ENCODE measurements at places on chromosomes 3 and 15.

- DNase-seq: no peak
Observed at GRCh38 chr15:51186181-51186705, 91.5 kb upstream of the TNFAIP8L3 start.

DNA sequence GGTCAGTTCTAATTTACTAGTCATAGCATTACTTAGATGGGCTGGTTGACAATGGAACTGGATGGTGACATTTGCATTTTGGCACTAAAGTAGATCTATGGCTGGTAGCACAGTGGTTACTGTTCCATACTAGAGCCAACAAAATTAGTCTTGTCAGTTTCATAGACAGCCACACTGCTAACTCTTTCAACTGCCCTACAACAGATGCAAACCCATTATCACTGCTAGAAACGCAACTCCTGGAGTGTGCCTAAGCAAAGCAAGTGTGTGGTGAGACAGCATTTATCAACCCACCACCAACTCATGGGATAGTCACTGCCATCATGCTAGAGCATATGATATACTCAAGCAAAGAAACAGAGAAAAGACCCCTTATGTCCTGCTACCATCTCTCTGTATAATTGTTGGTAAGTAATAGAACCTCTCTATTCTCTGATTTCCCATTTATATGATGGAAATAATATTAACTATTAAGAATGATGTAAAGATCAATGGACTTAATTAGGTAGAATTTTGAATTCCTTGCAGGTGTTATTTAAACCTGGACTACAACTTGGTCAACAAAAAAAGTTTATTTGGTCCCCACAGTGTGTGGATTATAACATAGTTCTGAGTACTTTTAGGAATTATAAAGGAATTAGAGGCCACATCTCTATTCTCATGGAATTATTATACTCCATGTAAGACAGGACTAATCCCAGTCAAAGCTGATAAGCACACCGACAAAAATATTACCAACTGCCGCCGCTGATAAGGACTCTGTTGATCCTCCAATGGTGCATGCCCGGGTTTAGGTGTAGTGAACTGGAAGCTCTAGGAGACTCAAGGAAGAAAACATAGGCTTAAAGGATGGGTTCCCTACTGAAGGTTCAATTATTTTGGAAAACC is 19.9 kb upstream of the ABHD5 start:
- no peak for DNase-seq

DNA sequence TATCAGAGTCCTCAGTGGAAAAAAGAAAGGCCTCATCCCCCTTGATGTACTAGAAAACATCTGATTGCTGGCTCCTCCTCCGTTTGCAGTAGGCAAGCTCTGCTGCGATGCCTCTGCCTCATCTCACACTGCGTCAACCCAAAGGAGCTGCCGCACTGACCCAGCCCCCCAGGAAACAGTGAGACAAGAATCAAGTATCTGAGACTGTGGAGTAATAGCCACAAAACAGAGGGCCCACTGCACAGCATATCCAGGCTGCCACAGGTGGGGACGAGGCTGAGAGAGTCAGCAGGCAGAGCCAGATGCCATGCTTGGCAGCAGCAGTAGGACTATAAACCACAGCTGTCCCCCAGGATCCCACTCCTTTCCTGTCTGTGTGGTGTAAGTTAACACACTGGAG is 165.9 kb downstream of the STAC start:
- DNase-seq: no peak

- DNase-seq: no peak
Observed at GRCh38 chr15:80978685-80979329, 10.8 kb downstream of the MESD start.

DNA sequence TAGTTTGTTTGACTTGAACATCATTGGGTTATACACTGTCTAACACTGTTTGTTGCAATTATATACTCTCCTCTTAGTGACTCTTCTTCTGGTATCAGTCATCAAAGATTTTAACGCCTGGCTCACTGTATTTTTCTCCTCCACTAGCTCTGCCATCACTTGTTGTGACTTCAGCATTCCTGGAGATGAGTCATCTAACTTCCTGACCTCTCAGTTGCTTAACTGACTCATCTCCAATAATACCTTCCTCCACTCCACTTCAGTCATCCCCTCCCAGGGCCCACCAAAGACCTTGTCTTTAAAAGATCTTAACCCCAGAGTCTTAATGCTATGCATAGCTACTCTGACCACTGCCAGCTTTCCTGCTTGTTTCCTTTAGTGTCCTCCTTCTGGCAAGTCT is 28.6 kb upstream of the CLSTN2 start:
- no peak for DNase-seq

- no peak for DNase-seq
Observed at GRCh38 chr3:44090036-44090435, 151.7 kb upstream of the TOPAZ1 start.

- peak; percentile 17 for DNase-seq
Observed at GRCh38 chr3:28171962-28172361, 69.5 kb upstream of the CMC1 start.

- DNase-seq: no peak
Observed at GRCh38 chr15:84398763-84399701, 163.5 kb downstream of the GOLGA6L4 start.

DNA sequence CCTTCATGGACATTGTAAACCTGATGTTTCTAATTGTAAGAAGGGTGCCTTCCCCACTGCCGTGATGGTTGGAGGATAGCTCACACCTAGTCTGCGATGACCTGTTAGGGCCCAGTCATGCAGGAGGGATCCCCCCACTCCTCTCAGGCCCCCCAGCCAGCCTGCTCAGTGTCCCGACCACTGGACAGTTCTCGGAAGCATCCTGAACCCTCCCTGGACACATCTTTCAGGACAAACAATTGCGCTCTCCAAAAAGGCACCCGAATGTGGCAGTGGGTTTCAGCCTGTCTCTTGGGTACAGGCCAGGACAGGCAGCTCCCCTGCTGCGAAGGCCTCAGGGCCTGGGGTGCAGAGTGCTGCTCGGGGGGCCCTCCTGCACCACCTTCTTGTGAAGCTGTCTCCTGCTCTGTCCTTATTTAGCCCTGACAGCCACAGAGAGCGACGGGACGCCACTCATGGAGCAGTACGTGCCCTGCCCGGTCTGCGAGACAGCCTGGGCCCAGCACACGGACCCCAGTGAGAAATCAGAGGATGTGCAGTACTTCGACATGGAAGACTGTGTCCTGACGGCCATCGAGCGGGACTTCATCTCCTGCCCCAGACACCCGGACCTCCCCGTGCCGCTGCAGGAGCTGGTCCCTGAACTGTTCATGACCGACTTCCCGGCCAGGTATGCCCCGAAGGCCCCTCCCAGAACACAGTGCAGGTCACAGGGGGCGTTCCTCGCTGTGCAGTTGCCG is 132.3 kb downstream of the LRRK1 start:
- DNase-seq: no peak

DNA sequence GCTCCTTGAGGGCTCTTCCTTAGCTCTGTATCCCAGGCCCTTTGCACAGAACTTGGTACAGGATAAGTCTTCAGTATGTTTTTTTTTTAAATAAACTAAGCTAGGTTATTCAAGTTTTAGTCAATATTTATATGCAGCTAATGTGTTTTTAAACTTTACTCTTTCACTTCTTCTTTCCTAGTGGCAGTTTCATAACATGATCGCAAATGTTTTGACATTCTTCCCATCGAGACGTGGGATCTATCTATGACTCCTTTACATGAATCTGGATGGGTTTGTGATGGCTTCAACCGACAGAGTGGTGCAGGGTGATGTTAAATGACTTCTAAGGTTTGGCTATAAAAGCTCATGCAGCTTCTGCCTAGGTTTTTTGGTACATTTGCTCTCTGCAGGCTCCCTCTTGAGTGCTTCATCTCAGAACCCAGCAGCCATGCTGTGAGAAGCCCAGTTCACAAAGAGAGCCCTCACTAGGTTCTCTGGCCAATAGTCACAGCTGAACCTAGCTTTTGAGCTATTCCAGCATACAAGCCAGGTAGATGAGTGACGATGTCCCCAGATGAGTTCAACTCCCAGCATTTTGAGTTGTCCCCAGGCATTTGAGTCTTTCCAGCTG is 13.5 kb upstream of the MECOM start:
- DNase-seq: no peak

GRCh38 chr3:8460050-8460708 is 41.4 kb upstream of the LMCD1 start:
- DNase-seq: no peak

- no peak for DNase-seq
Observed at GRCh38 chr3:32140943-32141342, 34.5 kb downstream of the GPD1L start.

DNA sequence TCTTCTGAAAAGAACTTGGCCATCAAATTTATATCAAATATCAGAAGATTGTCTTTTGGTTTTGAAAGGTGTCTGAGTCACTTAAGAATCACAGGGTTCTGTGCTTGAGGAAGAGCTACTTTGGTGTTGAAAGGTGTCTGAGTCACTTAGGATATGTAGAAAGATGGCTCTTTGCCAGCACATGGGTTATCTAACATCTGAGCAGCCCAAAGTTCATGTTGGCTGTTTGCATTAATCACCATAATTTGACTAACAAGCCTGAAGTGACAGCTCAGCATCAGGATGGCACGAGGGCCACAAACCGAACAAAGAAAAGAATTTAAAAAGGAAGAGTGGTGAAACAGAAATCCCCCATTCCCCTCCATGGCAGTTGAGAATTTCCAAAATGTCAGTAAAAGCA is 190.5 kb upstream of the CMC1 start:
- DNase-seq: peak; percentile 60

- DNase-seq: no peak
Observed at GRCh38 chr3:110656394-110657025, 415.1 kb upstream of the NECTIN3 start.

- DNase-seq: no peak
Observed at GRCh38 chr3:172132159-172132586, 92.8 kb downstream of the FNDC3B start.

GRCh38 chr3:47949979-47950378 is 66.2 kb downstream of the MAP4 start:
- no peak for DNase-seq

- no peak for DNase-seq
Observed at GRCh38 chr15:49079340-49080039, 33.2 kb upstream of the SECISBP2L start.

DNA sequence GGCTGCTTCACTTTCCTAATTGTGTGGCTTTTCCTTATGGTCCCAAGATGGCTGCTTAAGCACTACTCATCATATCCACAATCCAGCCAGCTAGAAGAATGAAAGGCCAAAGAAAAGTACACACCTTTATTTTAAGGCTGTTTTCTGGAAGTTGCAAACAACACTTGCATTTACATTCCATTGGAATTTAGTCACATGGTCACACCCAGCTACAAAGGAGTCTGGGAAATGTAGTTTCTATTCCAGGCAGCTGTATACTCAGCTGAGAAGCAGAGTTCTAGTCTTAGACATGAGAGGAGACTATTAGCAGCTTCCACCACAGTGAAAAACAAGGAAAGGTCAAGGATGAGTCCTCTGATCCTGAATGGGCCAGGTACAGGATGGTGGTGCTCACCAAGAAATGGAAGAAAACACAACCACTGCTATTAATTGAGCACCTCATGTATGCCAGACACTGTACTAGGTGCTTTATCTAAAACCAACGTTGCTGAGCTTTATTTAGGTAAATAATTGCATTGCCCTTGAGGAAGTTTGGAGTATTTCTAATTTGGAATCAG is 28.0 kb upstream of the ATG7 start:
- no peak for DNase-seq

DNA sequence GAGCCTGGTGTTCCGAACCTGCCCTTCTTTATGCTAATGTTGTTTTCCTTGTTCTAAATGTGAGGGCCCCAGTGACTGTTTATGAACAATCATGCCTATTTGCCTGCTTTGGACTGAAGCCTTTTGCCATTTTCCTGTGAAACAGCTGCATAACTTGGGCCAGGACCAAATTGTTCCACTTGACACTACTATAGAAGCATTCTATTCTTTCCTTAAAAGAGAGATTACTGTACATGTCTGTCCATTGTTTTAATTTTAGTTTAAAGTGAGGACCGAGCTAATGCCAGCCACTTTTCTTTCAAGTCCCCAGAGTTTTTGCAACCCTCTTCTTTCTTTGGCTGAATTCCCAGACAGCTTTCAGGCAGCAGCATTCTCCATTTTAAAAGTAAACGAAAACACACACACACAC is 980.3 kb downstream of the CADM2 start:
- no peak for DNase-seq

- no peak for DNase-seq
Observed at GRCh38 chr3:96813820-96814650, at the start of gene EPHA6. Gene EPHA6, plus strand, starts transcription at chr3:96814594.

GRCh38 chr3:176247191-176247590 is 950.1 kb downstream of the TBL1XR1 start:
- no peak for DNase-seq

- no peak for DNase-seq
Observed at GRCh38 chr15:25486051-25486450, 47.2 kb upstream of the UBE3A start.

Data from CD8-positive, alpha-beta memory T cell (primary cell).